ENCODE measurements at places on chromosomes 11 and 22.

DNA sequence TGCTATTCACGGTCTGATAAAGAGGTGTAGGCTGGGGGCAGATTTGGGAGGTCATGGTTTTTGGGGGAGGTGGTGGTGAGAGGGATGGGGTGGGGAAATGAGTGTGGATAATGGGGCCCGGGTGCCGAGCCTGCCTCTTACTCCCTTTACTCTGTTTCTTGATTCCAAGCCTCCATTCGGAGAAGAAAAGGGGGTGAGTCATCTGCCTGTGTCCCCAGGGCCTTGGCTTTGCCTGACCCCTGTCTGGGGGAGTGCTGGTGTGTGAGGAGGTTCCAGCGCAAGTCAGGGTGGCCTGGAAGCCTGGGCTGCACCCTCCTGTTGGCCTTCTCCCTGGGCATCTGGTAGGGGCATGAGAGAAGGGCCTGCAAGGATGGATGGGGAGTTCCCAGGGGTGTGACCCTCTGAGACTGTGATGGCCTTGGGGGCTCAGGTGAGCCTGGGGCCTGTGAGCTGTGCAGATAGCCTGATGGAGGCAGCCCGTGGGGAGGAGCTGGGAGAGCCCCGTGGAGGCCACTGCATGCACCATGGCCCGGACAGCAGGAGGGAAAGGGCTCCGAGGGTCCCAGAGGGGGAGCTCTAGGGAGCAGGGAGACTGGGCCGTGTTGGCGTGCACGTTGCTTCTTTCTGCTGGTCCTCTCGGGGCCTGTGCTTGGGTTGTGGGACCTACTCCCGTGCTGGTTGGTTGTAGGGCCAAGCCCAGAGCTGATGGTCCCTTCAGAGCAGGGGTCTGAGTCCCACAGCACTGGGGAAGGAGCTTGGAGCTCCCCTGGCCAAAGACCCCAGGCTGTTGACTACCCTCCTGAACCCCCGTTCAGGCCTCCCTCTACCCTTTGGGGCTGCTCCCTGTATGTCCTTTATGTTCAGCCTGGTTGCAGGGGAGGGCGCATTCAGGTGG is 26.3 kb upstream of the ACR start:
- H3K4me1 ChIP-seq, result peaks cover 24% of the 10 kb centered on the region
- no peak overlapping the region for H3K27ac ChIP-seq
- H3K27me3 ChIP-seq, result no peaks in the 10 kb centered on the region
- H3K4me3 ChIP-seq, result no peak overlapping the region

DNA sequence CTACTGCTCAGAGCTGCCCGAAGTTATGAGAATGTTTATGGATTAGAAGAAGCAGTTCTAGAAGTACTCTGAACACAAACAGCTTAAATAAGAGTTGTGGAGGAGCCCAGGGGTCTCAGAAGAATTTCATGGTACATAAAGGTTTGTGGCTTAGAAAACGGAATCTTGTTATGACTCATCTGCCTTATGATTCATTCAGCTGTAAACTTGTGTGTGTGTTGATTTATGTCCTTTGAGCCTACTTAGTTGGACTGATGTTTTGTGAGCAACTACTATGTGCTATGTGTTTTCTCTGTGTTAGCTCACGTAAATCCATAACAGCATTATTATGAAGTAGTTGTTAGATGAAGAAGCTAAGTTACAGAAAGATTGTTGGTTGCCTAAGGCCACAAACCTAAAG is 203.7 kb downstream of the PGR start:
- H3K36me3 ChIP-seq, result no peaks in the 10 kb centered on the region
- H3K27ac ChIP-seq, result no peak overlapping the region
- no peaks in the 10 kb centered on the region for H3K27me3 ChIP-seq
- no peak overlapping the region for H3K4me3 ChIP-seq
- DNase-seq, result no peak

GRCh38 chr11:9089061-9089460 is 2.3 kb downstream of the SCUBE2 start:
- H3K4me1 ChIP-seq, result no peaks in the 10 kb centered on the region
- DNase-seq, result no peak
- no peaks in the 10 kb centered on the region for H3K27me3 ChIP-seq
- H3K36me3 ChIP-seq, result no peaks in the 10 kb centered on the region
- H3K27ac ChIP-seq, result no peak overlapping the region

- H3K27me3 ChIP-seq, result no peaks in the 10 kb centered on the region
- no peaks in the 10 kb centered on the region for H3K36me3 ChIP-seq
- H3K27ac ChIP-seq, result no peak overlapping the region
- H3K4me3 ChIP-seq, result no peak overlapping the region
Measured at GRCh38 chr22:49728570-49729271, 99.0 kb downstream of the BRD1 start.

GRCh38 chr11:64987998-64988854 is 8.5 kb downstream of the BATF2 start:
- no peak overlapping the region for H3K27ac ChIP-seq
- no peaks in the 10 kb centered on the region for H3K27me3 ChIP-seq
- DNase-seq, result no peak
- H3K4me3 ChIP-seq, result no peak overlapping the region

DNA sequence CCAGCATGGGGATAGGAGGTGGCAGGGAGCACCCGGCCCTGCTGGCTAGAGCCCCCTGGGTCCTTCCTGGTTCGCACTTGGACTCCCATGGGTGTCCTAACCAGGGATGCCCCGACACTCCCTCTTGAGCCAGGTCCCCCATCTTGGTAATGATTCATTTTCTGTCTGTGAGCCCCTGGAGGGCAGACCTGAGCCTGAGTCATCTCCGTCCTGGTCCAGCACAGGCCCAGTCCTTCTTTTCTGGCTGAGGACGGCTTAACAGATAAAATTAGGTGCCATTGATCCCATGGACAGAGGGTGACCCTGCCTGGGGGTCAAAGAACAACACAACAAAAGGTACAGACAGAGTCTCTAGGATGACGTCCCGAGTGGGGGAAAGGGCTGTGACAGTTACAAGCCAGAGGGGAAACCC is 3.5 kb downstream of the RHOD start:
- no peaks in the 10 kb centered on the region for H3K27me3 ChIP-seq
- no peaks in the 10 kb centered on the region for H3K36me3 ChIP-seq
- no peaks in the 10 kb centered on the region for H3K4me1 ChIP-seq
- DNase-seq, result no peak
- no peak overlapping the region for H3K4me3 ChIP-seq

DNA sequence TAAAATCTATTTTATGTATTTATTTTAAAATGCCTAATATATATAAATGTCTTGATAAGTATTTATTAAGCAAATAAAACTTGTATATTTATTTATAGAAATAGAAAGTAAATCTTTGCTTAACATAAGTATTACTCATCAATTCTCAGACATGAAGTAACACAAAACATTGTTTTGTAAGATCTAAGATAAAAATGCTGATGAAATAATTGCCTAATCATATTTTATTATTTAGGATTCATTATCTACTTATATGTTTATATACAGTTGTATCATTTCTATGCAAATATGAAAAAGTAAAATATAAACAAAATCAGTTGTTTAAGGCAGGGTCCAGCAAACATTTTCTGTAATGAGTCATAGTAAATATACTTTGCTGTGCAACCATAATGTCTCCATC is 507.8 kb upstream of the CNTN5 start:
- no peaks in the 10 kb centered on the region for H3K4me1 ChIP-seq
- no peak for DNase-seq
- H3K27ac ChIP-seq, result no peak overlapping the region
- no peaks in the 10 kb centered on the region for H3K27me3 ChIP-seq

DNA sequence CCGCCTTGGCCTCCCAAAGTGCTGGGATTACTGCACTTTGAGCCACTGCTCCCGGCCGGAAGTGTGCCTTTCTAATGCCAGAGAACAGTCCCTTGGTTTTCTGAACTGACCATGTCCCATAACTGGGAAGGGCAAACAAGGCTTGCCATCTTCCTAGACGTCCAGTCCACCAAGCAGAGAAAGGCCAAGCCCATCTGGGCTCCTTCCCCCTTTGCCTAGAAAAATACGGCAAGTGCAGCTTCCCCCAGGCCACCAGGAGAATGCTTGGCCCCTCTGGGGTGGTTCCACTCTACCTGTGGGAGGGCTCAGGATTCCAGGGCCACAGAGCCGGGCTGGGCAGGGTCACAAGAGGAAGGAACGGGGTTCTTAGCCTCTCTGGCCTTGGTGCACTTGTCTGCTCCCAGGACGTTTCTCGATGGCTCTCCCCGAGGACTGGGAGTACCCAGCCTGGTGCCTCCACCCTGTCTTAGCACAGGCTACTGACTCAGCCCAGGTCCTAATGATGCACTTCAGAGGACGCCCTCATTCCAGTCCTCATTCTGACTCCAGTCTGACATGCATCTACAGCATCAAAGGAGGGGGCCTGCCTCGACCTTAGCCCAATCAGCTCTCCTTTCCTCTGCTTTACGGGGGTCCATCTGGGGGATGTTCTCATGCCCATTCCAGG is 1.2 kb downstream of the USP2 start:
- no peaks in the 10 kb centered on the region for H3K4me1 ChIP-seq
- no peaks in the 10 kb centered on the region for H3K36me3 ChIP-seq
- peak overlapping the region; percentile 85 for H3K27ac ChIP-seq
- DNase-seq, result no peak
- H3K4me3 ChIP-seq, result peak overlapping the region; percentile 56

GRCh38 chr11:120688163-120688562 is 176.6 kb downstream of the GRIK4 start:
- H3K27me3 ChIP-seq, result no peaks in the 10 kb centered on the region
- H3K4me1 ChIP-seq, result no peaks in the 10 kb centered on the region
- DNase-seq, result no peak
- no peak overlapping the region for H3K4me3 ChIP-seq

GRCh38 chr11:128837627-128838026 is 29.5 kb downstream of the KCNJ1 start:
- DNase-seq, result peak; percentile 73
- no peaks in the 10 kb centered on the region for H3K27me3 ChIP-seq
- H3K4me3 ChIP-seq, result no peak overlapping the region
- peaks cover 11% of the 10 kb centered on the region for H3K4me1 ChIP-seq
- H3K27ac ChIP-seq, result no peak overlapping the region

GRCh38 chr11:91248199-91248807 is 976.3 kb upstream of the FAT3 start:
- no peak overlapping the region for H3K27ac ChIP-seq
- no peak overlapping the region for H3K4me3 ChIP-seq
- no peaks in the 10 kb centered on the region for H3K27me3 ChIP-seq
- no peaks in the 10 kb centered on the region for H3K4me1 ChIP-seq
- no peak for DNase-seq

DNA sequence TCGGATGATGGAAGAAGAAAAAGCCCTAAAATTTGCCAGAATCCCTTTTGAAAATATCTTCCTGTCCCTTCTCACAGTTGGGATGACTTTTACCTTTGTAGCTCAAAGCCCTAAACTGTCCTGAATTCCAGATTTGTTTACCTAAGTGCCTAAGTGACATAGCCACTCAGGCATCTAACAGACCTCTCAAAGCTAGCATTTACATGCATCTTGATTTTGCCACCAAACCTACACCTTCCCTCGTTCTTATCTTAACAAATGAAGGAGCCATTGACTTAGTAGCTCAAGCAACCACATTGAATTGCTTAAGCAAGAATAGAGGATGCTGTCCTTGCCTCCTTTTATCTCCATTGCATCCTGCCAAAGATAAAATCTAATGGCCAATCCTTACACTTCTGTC is 198.4 kb upstream of the NTM start:
- no peak overlapping the region for H3K27ac ChIP-seq
- no peaks in the 10 kb centered on the region for H3K4me1 ChIP-seq
- H3K4me3 ChIP-seq, result no peak overlapping the region
- no peak for DNase-seq
- H3K27me3 ChIP-seq, result no peaks in the 10 kb centered on the region
- H3K36me3 ChIP-seq, result no peaks in the 10 kb centered on the region

DNA sequence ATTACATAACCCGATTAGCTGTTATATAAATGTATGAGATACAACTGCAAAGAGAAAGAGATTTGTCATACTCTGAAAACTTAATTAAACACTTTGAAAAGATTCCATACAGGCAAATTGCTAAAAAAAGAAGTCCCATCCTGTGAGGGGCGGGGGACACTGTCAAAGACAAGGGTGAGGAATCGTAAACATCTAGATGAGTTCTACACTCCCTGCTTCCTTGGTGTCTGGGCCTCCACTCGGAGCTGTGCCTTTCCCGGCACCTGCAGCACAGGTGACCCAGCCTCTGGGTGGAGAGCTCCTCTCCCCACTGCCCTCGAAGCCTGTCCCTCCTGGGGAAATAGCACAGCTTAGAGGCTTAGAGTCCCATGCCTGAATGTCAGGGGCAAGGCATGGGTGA is 69.2 kb upstream of the CRYBB3 start:
- no peak for DNase-seq
- H3K27me3 ChIP-seq, result no peaks in the 10 kb centered on the region
- H3K36me3 ChIP-seq, result no peaks in the 10 kb centered on the region
- H3K4me1 ChIP-seq, result peaks cover 29% of the 10 kb centered on the region
- no peak overlapping the region for H3K27ac ChIP-seq

GRCh38 chr11:124748481-124749343 is 3.3 kb downstream of the VSIG2 start:
- no peaks in the 10 kb centered on the region for H3K27me3 ChIP-seq
- no peak overlapping the region for H3K4me3 ChIP-seq
- H3K4me1 ChIP-seq, result peaks cover 64% of the 10 kb centered on the region
- H3K27ac ChIP-seq, result no peak overlapping the region

GRCh38 chr22:40107851-40108378 is 69.8 kb upstream of the TNRC6B start:
- H3K4me3 ChIP-seq, result peak overlapping the region; percentile 20
- H3K36me3 ChIP-seq, result no peaks in the 10 kb centered on the region
- no peak for DNase-seq
- no peaks in the 10 kb centered on the region for H3K4me1 ChIP-seq
- H3K27ac ChIP-seq, result peak overlapping the region; percentile 37

DNA sequence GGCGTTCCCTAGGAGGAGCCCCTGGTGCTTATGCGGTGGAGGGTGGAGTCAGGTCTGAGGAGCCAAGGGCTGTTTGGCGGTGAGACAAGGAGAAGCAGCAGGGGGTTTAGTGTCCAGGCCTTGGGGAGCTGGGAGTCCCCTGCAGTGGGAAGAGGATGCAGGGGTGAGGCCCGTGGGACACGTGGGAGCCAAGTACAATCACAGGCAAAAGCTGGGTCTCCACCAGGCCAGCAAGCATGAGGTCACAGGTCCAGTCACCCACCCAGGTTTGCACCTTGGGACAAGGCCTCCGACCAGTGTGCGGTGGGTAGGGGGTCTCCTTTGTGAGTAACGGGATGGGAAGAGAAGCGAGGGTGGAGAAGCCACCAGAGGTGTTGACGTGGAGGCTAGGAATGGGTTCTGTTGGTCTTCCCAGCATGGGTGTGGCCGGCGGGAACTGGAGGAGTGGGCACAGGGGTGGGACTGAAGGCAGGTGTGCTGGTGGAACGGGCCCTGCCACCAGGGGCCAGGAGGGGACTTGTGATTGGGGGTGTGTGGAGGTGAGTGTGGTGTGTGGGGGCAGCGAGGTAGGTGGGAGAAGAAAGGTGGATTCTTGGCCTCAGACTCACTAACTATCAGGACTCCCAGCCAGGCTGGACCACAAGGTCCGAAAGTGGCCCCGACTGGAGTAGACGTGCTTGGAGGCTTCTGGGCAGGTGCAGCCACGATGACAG is 953.6 kb downstream of the TBC1D22A start:
- no peak overlapping the region for H3K4me3 ChIP-seq
- DNase-seq, result no peak
- no peaks in the 10 kb centered on the region for H3K27me3 ChIP-seq
- no peaks in the 10 kb centered on the region for H3K36me3 ChIP-seq
- no peaks in the 10 kb centered on the region for H3K4me1 ChIP-seq
- H3K27ac ChIP-seq, result no peak overlapping the region
